NCI-H187 (cell line): ENCODE measurements at places on chromosomes 2 and 18.

DNA sequence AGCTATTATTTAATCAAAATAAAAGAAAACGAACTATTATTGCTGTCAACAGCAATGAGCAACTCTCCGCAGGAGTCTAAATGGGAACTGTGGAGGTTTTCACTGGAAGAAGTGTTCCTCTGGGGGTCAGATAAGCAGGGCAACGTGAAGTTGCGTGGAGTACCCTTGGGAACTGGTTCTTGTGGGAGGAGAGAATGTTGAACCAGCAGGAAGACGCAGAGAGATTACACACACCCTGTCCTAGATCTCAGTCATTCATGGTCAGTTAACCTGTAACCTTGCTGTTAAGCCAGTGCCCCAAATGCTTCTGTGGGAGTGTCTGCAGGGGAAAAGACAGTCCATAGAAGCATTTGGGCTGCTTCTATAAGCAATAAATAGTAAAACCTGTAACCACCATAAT is 20.4 kb upstream of the CABLES1 start:
- no peak for DNase-seq

GRCh38 chr2:9086465-9086864 is 83.0 kb upstream of the MBOAT2 start:
- no peak for DNase-seq

- no peak for DNase-seq
These were observed 271.8 kb downstream of the SUCLG1 start for GRCh38 chr2:84187258-84187657.

DNA sequence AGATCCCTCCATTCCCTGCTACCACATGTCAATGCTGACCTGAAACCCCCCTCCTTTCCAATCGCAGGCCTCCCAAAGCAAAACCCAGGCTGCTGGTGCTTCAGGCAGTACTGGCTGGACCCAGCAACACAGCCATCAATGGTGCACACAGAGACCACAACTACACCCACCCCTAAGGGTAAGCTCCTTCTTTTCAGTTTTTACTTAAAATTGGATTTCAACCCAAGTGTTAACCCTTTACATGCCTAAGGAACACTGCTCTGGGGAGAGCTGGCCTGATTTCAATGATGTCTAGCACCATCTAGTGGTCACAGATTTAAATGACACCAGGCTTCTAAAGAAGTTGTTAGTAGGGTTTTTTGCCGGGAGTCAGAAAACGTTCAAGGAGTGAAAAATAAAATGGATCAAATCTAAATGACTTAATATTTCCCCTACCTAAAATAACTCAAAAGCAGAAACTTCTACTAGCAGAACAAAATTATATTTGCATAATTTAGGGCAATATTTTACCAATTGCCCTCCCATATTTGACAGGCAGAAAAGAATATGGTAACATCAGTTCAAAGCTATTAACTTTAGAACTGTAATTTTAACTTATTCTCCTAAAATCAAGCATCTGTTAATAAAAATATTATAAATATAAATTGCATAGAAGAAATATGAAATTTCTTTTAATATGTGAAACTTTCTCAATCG is 24.6 kb downstream of the FECH start:
- no peak for DNase-seq
